CD4-positive, alpha-beta T cell treated with Interleukin-21 for 1 hour (primary cell): ENCODE measurements at places on chromosomes 11 and 22.

- no peak for DNase-seq
These were observed 20.3 kb upstream of the NLRP6 start for GRCh38 chr11:257766-258493.

DNA sequence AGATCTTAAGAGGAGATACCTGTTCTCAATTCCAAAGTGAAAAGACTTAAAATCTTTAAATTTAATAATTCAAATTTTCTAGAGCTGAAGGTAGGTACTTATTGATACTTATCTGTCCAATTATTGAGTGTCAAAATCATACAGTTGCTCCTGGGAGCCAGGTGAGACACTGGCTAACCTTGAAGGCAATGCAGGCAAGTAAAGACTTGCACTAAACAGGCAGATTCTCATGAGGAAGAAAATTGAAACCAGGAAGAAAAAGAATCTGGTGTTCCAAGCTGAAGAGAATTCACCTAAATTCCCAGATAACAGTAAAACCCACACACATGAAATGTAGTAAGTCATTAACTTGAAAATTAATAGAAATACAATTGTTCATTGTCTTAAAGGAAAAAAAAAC, 30.3 kb downstream of the VSIG10L2 start:
- DNase-seq, result no peak

DNA sequence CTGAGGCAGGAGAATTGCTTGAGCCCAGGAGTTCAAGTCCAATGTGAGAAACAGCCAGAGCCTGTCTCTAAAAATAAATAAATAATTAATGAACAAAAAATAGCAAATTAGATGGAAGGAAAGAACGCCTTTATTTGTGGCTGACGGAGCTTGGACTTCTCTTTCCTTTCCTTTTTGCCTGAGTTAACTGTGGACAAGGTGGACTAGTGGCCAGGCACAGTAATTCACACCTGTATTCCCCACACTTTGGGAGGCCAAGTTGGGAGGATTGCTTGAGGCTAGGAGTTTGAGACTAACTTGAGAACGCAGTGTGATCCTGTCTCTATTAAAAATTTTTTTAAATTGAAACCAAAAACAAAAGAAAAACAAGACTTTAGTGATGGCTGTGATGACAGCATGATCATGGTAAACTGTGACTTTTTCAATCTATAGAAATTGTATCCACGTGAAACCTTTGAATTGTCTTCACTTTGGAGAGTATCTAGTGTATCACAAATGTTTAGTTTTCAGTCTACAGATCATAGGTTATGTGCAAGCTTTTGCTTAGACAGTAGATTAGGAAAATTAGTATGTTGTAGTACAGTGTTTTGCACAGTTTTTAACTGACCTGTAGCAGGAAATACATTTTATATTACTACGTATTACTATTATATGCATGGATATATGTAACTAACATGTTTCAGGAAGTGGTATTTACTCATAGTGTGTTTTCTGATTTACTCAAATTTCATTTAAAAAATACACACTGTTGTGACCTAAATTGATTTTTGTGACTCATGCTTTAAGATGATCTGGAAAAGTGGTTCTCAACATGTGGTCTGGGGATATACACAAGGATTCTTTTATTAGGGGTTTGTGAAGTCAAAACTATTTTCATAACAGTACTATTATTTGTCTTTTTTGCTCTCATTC, 42.1 kb downstream of the KDM2A start:
- no peak for DNase-seq

- no peak for DNase-seq
These were observed 15.1 kb downstream of the LIMK2 start for GRCh38 chr22:31227186-31227585.

GRCh38 chr22:21829523-21829922, 37.9 kb downstream of the MAPK1 start:
- no peak for DNase-seq
